ENCODE measurements at places on chromosomes 2 and 18. TPM values are rescaled to one million over a fixed set of nuclear protein-coding genes. Genes with fewer than 3 reads are reported as not detected.

The TMEM198 gene
- polyA plus RNA-seq: not detected

The EFR3B gene
- polyA plus RNA-seq: not detected

The FAM124B gene
- 0.14 TPM for polyA plus RNA-seq

The MYO3B gene
- polyA plus RNA-seq: not detected

The TRIM43 gene
- not detected for polyA plus RNA-seq

The ABCG5 gene
- not detected for polyA plus RNA-seq

The DQX1 gene
- polyA plus RNA-seq: not detected

The TUBA3D gene
- not detected for polyA plus RNA-seq

The HMSD gene
- polyA plus RNA-seq: not detected

The UGT1A1 gene
- not detected for polyA plus RNA-seq

The LAMA3 gene
- polyA plus RNA-seq: not detected

The CREG2 gene
- not detected for polyA plus RNA-seq

The TNFRSF11A gene
- polyA plus RNA-seq: not detected

The YES1 gene
- polyA plus RNA-seq: 2.9 TPM

The ERBB4 gene
- not detected for polyA plus RNA-seq

The NT5C1B gene
- polyA plus RNA-seq: 0.57 TPM

The FTCDNL1 gene
- polyA plus RNA-seq: 1.8 TPM

Data from naive thymus-derived CD8-positive, alpha-beta T cell (primary cell).